ENCODE measurements at places on chromosomes 7 and 10. TPM values are rescaled to one million over a fixed set of nuclear protein-coding genes. Genes with fewer than 3 reads are reported as not detected.

Gene OPN1SW
- total RNA-seq: not detected

Gene CREB5
- 2.3 TPM for total RNA-seq

Gene GNG11
- total RNA-seq: 59.0 TPM

Gene PSD
- total RNA-seq: 14.1 TPM

Measured in myometrial cell (primary cell).